ENCODE measurements at places on chromosomes 4 and X.

GRCh38 chrX:40465735-40466551 is 114.8 kb upstream of the ATP6AP2 start:
- DNase-seq: no peak

DNA sequence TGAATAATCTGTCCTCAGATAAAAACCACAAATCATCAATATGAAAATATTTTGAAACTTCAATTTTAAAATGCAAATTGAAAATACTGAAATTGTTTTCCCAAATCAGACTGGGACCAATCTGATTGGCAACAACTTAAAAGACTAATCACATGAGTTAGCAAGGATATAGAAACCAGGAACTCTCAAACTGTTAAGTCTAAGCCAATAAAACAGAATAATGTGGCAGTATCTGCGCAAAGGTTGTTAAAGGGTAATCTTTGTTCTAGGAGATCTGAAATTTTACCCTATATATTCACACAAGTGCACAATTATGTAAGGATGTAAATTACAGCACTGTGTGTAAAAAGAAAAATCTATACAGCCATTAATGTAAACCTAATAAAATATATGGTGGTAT is 29.7 kb downstream of the EIF4E start:
- no peak for DNase-seq

DNA sequence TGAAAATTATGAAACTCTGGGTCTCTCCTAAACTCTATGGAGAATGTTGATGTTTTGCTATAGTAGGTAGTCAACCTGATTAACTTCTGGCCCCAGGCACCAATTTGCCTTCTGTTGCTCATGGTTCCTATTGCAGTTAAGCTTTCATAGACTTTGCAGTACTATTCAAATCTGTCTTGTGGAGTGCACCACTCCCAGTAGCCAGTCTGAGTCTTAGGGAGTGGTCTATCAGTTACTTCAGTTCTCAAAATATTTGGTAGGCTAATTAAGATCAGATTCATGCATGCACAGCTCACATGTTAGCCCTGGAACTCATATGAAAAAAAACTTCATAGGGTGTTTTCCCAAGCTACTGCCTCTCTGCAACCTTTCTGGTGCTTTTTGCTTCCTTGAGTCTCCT is 53.3 kb downstream of the BMP15 start:
- DNase-seq: no peak

DNA sequence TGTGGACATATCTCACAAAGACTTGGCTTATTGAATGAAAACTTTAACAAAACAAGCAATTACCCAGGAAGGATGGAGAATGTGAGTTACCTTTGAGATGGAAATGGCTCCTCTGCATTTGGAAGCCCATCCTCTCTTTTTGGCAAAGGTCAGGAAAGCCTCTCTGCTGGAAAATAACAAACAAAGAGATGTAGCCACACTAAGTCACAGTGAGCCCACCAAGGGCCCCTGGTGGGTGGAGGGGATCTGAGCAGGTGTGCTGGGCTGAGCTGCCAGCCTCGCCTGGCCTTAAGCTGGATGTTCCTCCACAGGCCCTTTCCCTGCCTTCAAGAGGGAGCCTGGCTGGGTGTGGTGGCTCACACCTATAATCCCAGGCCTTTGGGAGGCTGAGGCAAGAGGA is 269.2 kb downstream of the HNRNPD start:
- DNase-seq: no peak

DNA sequence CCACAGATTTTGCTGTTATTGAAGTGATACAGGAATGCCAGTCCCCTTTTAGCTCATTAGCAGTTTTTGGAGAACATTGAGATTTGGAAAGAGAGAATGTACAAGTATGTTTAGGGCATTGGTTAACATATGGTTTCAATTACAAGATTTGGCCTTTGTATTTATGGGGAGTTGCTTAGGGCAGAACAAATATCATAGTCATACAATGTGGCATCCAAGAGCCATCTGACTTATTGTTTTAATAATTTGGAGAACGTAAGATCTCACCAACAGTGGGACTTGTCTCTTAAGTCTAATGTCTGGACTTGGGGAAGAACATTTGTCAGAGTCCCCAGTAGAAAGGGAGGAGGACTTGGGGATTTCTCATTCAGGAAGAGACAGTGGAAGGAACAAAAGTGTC is 166.1 kb downstream of the STK32B start:
- DNase-seq: no peak

DNA sequence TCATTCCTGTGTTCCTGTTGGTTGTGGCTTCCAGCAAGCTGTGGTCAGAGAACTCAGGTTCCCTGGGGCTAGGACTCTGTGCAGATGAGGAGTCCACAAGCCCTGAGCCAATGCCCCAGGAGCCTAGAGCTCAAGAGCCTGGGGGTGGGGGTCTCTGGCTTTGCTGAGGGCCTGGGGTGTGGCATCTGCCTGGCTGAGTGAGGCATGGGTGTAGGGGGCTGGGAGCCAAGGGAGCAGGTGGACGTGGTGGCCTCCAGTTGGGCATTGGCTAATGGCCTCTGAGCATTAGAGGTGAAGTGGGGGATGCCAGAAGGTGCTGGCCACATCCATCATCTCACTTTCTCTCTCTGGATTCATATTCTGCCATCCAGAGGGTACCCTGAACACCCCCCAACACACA is 5.3 kb upstream of the MAMLD1 start:
- DNase-seq: no peak

GRCh38 chr4:95545546-95545945 is 3.2 kb downstream of the UNC5C start:
- no peak for DNase-seq

DNA sequence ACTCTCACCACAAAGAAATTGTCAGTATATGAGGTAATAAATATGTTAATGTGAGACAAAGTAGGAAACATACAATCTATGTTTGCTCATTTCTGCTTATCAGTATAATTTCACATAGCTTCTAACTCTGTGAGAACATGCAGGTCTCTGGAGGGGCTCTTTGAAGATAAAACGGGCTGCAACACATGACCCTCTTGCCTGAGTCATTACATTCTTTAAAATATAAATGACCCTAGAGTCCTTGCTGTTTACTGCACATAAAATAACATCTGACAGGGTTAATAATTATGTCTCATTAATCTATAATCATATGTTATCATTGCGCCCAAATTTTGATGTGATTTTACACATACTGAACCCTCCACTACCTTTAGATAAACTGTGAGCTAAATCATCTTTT is 681.5 kb downstream of the ARAP2 start:
- no peak for DNase-seq

DNA sequence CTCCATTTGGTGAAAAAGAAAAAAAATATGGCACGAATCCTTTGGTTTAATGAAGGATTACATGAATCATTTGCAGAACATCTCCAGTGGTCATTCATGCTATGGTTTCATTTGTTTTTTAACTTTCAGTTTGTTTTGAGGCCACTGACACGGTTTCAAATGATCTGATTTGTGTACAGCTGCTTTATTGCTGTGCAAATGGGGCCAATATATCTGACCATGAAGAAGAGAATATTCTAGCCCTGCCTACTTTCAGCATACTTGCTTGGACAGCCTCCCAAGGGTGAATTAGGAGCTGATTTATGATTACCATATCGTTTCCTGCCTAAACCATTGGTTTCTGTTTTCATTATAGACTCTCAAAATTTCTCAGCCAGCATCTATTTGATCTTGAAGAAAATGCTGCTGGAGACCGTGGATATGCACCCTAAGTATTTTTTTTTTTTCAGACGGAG is 30.7 kb downstream of the SPARCL1 start:
- no peak for DNase-seq

GRCh38 chrX:55663584-55663983 is 40.4 kb downstream of the FOXR2 start:
- DNase-seq: no peak

GRCh38 chr4:187903700-187904099 is 91.9 kb upstream of the ZFP42 start:
- no peak for DNase-seq

GRCh38 chrX:36963069-36963808 is 44.9 kb upstream of the FAM47C start:
- DNase-seq: no peak

- no peak for DNase-seq
Observed at GRCh38 chr4:78061939-78062570, 4.9 kb downstream of the FRAS1 start.

GRCh38 chr4:140851032-140851636 is 94.9 kb upstream of the TBC1D9 start:
- DNase-seq: no peak
